ENCODE measurements at places on chromosomes 1 and 21.

DNA sequence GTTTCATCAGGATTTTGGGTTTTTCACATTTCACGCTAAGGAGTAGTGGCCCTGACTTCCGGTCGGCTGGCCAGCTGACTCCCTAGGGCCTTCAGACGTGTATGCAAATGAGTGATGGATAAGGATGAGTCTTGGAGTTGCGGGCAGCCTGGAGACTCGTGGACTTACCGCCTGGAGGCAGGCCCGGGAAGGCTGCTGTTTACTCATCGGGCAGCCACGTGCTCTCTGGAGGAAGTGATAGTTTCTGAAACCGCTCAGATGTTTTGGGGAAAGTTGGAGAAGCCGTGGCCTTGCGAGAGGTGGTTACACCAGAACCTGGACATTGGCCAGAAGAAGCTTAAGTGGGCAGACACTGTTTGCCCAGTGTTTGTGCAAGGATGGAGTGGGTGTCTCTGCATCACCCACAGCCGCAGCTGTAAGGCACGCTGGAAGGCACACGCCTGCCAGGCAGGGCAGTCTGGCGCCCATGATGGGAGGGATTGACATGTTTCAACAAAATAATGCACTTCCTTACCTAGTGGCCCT is 23.1 kb upstream of the TNFRSF1B start:
- peak; percentile 59 for DNase-seq

- no peak for DNase-seq
These were observed 50.6 kb upstream of the SLC35A3 start for GRCh38 chr1:99919220-99919619.

- DNase-seq: no peak
These were observed 580 bp downstream of the RBM34 start for GRCh38 chr1:235160383-235160956.

DNA sequence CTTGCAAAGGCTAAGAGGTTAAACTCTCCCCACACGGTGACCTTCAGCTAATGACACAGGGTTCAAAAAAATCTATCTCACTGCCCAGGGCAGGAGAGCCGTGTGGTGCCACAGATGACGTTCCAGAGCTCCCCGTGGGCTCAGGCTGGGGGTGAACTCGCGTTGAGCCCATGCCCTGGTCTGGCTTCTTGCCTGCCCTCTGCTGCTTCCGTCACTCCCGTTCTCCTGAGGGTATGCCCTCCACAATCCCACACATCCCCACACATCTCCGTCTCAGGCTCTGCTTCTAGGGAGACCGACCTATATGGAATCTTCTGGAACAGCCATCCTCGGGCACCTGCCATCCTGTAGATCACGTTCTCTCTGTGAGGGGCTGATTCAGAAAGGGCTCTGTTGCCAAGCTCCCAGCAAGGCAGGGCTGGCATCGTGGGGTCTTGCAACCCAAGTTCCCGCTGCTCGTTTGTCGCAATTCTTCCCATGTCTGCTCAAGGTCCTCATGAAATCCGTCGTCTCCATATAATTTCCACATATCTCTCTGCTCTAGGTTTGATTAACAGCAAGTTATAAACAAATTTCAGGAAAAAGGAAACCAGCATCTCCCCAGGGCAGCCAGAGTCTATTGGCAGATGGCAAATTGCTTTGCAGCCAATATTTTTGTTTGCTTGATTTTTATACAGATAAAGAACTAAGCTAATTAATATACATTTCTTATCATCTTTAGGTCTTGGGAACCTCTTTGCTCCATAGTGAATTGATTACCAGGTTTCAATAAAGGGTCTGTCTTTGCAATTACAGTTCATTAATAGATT is 278.2 kb downstream of the PTPRU start:
- DNase-seq: no peak

- no peak for DNase-seq
These were observed 35.9 kb downstream of the FHAD1 start for GRCh38 chr1:15282810-15283474.

DNA sequence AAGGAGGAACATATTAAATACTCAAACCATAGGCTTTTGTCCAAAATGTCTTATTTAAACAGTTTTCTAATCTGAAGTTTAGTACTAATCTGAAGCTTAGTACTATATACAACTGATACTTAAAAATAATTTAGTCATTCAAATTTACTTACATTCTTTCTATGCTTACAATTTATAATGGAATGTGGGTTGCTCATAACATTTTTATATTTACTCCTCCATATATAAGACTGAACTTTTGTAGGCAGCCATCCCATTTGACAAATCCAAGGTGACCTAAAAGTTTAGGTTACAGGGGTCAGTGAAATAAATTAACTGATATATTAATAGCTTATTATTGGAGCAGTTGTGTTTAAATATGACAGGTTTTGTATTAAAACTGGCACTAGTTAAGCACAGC is 570.6 kb downstream of the DPYD start:
- DNase-seq: no peak

DNA sequence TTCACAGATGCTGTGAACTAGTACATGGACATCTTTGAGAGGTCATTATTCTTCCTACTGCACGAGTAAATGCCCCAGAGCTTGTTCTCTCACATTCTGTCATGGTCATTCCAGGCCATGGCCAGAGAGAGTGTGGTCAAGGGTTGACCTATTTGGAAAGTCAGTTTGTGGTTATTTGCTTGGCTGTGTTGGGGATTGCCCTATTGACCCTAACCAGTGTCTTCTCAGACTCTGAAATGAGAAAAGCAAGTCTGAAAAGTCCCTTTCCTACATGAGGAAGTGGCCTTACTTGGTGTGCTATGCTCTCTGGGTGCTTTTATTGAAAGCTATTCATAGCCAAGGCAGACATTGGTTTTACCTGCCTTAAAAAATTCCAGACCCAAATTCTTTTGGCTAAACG is 26.6 kb downstream of the CLIC6 start:
- no peak for DNase-seq

DNA sequence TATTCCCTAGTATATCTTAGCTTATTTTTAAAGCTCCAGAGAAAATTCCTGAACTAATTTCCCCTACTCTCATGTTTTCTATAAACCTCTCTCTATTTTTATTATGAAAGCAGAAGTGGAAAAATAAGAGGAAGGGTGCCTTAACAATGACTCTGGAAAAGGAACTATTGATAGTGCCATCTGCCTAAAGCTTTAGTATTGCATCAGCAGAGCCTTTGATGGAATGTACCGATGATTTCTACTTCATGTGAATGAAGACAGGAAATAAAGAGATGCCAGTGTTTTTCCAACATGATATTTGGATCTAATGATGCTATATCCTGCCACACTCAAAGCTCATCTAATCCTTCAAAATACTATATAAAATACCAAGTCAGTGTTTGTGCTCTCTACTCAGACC is 35.1 kb downstream of the TNFSF18 start:
- peak; percentile 50 for DNase-seq

DNA sequence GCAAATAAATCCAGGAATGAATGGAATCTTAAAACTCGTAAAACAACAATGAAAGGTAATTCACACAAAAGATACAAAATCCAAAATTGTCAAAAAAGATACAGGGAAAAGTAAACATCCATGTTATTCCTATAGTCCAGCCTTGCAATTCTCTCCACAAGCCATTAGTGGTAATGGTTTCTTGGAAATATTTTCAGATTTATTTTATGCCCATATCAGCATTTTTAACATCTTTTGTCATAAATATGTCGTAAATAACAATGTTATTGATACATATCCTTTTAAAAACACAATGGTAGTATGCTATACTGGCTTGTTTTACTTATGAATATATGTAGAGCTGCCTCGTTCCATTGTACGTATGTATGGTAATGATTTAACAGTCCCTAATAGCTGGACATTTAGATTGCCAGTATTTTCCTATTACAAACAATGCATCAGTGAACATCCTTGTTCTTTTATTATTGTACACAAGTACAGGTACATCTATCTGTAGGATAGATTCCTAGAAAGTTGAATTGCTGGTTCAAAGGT is 30.6 kb downstream of the DNTTIP2 start:
- no peak for DNase-seq

GRCh38 chr1:88371436-88372023 is 312.5 kb upstream of the PKN2 start:
- DNase-seq: no peak

DNA sequence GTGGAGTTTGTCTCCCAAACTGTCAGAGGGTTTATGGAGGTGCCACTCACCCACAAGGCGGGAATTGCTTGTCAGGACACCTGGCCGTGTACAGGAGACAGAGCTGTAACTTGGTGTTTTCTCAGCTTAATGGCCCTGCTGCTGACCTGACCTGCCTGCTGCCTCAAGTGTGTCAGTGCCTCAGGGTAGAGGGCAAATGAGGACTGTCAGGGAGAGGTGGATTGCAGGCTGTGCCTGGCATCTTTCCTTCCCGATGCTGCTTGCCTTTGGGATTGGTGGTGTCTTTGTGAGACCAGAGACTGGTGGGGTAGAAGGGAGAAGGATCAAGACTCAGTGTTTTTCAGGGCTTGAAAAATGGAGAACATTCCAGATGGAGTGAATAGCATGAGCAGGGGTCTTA is 31.4 kb downstream of the TMEM53 start:
- DNase-seq: no peak

GRCh38 chr21:42568866-42569731 is 55.4 kb downstream of the SLC37A1 start:
- DNase-seq: no peak

DNA sequence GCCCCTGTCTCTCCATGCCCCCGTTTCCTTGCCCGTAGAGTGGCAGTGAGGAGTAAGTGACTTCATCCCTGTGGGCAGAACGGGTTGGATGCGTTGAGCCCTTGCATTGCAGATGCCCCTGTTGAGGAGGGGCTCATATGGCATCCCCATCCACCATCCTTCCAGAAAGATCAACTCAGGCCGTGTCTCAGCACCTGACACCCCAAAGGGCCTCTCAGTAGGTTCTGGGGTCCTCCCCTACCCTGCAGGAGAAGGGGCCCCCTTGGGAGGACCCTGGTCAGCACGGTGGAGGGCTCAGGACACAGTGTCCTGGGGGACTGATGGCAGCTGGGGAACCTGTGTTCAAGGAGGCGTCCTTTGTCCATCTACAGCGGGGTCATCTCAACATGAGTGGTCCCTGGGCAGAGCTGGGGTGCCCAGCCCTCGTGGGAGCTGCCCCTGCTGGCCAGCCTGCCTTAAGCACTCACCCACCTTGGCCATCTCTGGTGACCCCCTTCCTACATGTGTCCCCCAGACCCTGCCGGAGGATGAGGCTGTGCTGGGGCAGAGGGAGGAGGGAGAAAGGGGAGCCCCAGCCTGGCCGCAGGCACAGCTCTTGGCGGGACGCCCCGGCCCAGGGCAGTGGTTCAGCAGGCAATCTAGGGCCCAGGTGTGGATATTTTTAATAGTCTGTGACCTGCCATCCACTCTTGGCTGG is 48.2 kb upstream of the ACTRT2 start:
- DNase-seq: no peak

DNA sequence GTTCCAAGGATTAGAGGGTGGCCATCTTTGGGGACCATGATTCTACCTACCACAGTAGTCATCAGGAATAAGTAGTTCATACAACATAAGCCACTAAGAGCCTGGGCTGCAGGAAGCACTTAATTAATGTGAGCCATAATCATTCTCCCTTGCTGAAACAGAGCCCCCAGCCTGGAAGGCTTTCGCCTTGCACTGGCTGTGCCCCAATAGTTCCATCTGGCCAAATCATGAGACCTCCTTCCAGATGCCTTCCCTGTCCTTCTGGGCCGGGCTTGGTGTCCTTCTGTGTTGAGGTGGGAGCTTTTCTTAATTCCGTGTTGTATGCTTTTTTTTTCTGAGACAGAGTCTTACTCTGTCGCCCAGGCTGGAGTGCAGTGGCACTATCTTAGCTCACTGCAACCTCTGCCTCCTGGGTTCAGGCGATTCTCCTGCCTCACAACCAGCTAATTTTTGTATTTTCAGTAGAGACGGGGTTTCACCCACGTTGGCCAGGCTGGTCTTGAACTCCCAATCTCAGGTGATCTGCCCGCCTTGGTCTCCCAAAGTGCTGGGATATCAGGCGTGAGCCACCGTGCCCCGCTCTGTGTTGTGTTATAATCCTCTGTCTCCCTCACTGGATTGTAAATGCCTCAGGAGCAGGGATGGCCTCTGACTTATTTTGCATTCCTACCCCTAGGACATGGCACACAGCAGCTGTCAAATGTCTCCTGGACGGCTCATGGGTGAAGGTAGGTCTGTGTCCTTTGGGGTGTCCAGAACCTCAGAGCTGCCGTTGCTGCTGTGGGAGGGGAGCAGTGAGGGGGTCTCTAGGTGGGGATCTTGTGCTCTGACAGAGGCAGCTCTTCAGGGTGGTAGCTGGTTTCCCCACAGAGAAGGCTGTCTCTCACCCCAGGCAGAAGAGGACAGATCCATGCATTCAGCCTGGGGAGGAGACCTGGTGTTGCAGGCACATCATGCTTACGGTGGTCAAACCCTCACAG is 10.1 kb downstream of the GNG4 start:
- no peak for DNase-seq

DNA sequence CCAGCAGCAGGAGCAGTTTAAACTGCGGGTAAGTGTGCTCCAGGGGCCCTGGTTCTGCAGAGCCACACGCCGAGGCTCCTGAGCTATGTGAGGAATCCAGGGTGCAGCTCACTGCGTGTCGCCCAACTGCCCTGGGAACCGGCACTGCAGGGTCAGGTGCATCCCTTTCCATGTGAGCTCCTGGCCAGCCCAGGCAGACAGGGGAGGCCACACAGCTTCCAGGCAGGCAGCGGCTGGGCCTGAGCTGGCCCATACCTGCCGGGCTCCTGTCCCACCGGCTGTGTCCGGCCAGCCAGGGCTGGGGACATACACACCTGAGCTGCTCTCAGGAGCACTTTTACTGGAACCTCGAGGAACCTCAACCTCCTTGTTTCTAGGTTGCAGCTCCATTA is 18.6 kb upstream of the COL18A1 start:
- DNase-seq: no peak

GRCh38 chr1:32151319-32151787 is 28.1 kb upstream of the TXLNA start:
- no peak for DNase-seq

GRCh38 chr21:19608101-19608621 is 1204.6 kb upstream of the TMPRSS15 start:
- peak; percentile 57 for DNase-seq

DNA sequence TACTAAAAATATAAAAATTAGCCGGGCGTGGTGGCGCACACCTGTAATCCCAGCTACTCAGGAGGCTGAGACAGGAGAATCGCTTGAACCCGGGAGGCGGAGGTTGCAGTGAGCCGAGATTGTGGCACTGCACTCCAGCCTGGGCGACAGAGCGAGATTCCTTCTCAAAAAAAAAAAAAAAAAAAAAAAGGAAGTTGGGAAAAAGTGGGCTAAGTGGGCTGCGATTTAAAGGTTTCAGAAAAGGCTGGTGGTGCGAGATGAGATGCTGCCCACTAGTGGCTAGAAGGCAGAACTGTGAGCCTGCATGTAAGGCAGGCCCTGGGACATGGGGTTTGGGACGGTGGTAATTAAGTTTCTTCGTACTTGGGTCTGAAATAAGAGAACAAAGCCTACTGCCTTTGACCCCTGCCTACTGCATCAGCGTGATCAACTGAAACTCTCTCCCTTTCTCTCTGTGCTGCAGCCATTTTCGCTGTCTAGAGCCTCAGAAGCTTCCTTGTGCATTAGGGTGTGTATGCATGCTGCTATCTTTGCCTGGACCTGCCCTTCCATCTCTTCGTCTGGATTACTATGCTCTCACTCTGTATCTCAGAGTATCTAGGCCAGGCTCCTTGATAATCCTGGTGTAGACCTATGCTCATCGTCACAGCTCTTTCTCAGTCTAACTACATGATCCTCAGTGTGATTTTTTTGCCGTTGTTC is 12.4 kb downstream of the FMOD start:
- peak; percentile 71 for DNase-seq

All from hematopoietic multipotent progenitor cell (in vitro differentiated cells).